Posterior vena cava (tissue), 2 donors: ENCODE measurements at places on chromosomes 4 and X. TPM values are rescaled to one million over a fixed set of nuclear protein-coding genes. Genes with fewer than 3 reads are reported as not detected.

DNA sequence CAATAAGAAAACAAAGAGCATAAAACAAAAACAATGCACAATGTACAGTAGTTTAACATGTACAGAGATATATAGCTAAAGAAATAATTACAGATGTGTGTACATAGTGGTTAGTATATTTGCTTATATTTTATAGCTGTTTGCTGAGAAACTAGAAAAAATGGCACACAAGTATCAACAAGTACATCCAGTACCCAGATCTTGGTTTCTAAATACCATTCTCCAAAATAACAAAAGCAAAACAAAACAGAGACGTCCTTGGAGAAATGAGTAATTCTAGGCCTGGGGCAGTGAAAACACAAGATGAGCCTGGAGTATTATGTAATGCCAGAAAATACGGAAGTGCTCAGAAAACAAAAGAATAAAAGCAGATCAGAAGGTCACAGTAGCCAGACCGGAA, 189.6 kb downstream of the TMEM47 start:
- DNase-seq, result no peak

The PLS3 gene
- total RNA-seq, result 172 TPM

The FGFR3 gene
- 2.4 TPM for total RNA-seq

The CDKL2 gene
- total RNA-seq, result 0.71 TPM

The RS1 gene
- not detected for total RNA-seq

The RBM47 gene
- 22.6 TPM for total RNA-seq

- DNase-seq, result no peak
These were observed 60.5 kb downstream of the SEC24D start for GRCh38 chr4:118775405-118775804.

DNA sequence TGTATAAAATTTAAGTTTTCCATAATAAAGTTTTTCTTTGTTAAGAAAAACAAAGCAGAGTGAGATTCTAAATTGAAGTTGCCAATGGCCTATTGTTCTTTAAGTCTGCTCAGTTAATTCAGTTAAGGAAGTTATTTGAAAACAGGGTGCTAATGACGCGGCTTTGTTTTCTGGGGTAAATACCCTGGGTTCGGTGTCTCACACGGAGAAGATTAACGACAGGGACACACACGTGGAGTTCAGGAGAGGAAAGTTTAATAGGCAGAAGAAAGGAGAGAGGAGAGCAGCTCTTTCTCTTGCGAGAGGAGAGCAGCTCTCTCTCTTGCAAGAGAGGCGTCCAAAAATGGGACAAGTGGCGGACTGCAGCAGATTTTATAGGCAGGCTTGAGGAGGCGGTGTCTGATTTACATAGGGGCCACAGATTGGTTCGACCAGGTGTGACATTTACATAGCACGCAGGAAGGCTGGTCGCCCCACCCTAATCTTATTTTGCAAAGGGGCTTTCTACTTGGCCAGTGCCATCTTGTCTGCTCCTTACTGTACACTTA, 9.6 kb downstream of the CA5B start:
- DNase-seq, result no peak

GRCh38 chr4:176671532-176671931, 121.2 kb downstream of the VEGFC start:
- no peak for DNase-seq
